ENCODE measurements at places on chromosomes 1 and 21.

- no peak for DNase-seq
Measured at GRCh38 chr1:29639741-29640427, 403.6 kb downstream of the PTPRU start.

DNA sequence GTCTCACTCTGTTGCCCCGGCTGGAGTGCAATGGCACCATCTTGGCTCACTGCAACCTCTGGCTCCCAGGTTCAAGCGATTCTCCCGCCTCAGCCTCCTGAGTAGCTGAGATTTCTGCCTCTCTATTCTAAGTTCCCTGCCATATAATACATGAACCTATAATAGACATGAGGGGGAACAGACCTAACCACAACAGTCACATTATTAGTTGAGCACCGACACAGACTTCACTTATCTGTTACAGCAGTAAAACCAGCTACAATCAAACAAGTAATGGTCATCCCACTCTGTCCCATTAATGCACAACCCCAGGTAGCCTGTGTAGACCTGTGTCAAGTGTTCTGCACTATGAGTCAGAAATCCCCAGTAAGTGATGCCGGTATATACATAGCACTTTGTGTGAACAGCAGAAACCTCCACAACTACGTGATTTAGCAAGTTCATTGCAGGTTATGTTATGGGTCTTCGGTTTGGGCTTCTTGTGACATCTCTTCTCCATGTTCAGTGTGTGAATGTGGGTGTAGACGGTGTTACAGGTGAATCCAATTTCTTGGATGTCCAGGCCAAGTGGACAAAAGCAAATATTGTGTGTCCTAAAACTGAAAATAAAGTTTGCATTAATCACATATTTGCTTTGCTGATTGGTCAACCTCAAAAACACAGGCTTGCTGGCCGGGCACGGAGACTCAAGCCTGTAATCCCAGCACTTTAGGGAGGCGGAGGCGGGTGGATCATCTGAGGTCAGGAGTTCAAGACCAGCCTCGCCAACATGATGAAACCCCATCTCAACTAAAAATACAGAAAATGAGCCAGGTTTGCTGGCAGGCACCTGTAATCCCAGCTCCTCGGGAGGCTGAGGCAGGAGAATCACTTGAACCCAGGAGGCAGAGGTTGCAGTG, 3.6 kb downstream of the MMACHC start:
- no peak for DNase-seq

GRCh38 chr1:44208226-44208625, 5.0 kb upstream of the DMAP1 start:
- DNase-seq, result no peak

DNA sequence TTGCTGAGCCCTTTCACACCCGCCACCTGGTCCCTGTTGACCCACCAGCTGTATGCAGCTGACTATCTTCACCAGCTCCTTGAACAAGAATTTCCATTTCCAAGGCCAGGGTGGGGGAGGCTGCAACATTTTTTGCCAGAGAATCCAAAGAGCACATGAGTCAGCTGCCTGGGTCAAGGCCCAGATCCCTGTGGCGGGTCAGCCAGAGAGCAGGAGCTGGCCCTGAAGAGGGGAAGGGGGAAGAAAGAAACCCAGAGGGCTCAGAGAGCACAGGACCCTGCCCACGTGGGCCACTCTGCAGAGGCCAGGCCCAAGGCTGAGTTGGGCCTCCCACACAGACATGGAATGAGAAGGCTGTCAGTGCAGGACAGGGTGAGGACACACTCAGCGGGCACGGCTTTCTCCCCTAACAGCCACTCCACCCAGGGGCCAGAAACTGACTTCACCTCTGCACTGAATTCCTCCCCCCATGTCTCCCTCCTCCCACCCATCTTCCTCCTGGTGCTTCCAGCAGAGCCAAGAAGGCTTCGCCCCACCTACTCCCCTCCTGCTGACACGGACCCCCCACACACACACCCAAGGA, 28.9 kb downstream of the S100A6 start:
- DNase-seq, result no peak

GRCh38 chr21:36471254-36471723, 8.6 kb downstream of the CLDN14 start:
- DNase-seq, result no peak

DNA sequence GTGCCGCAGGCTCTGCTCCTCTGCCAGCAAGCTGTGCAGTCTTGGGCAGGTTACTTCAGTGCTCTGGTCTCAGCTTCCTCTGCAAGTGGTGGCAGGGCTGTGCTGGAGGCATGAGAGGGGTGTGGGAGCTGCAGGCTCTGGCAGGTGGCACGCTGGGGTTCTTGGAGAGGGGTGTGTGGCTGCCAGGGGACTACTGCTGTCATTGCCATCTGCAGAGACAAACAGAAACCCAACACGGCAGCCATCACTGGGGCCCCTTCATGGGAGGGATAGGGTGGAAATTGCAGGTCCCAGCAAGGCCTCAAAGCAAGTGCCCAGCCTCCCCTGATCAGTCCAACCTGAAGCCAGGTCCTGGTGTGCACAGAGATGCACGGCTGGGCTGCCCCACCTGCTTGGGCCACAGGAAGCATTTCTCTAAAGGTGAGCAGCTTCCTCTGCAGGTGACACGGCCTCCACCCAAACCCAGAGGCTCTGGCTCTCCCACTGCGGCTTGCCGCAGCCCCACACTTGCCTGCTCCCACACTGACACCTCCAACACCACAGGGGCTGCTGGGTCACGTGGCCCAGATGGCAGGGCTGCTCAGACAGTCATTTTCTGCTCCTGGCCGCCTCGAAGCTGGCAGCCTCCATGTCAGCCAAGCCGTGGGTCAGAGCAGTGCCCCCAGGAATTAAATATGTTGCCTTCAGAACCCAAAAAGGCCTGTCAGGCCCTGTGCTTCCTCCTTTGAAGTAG, 4.1 kb upstream of the COL6A2 start:
- no peak for DNase-seq

DNA sequence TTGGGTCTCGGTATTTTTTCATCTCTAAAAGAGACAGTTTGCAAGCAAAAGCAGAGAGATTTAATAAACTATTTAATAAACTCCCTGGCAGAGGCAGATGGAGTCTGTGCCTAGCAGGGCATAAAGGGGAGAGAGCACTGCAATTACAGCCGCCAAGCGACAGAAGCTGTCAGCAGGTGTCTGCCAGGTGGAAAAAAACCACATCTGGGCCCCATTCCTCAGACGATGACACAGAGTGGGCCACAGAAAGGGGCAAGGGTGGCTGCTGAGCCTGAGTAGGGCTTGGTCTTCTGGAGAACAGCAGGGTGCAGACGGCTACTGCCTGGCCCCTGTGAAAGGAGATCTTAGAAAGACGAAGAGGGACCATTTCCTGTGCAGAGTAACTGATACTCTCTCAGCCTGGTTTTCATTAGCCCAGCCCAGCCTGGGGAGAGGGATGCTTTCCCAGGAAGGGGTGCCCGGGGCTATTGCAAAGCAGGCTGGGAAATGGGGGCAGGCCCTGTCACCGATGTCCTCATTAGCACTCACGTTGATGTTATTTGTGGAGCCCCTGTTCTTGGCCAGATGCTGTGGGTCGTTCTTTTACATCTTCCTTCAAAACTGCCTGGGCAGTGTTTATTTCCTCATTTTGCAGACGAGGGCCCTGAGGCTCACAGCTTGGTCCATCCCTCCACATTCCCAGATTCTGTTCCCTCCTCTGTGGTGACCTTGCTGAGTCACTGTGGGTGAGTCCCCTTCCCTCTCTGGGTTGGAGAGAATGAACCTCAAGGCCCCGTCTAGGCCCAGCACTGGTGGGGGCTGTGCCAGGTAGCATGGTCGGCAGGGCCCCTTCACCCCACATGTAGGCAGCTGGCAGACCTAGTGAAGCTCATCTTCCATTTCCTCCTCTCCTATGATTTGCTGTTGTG, 472.7 kb downstream of the PTPRU start:
- DNase-seq, result no peak

DNA sequence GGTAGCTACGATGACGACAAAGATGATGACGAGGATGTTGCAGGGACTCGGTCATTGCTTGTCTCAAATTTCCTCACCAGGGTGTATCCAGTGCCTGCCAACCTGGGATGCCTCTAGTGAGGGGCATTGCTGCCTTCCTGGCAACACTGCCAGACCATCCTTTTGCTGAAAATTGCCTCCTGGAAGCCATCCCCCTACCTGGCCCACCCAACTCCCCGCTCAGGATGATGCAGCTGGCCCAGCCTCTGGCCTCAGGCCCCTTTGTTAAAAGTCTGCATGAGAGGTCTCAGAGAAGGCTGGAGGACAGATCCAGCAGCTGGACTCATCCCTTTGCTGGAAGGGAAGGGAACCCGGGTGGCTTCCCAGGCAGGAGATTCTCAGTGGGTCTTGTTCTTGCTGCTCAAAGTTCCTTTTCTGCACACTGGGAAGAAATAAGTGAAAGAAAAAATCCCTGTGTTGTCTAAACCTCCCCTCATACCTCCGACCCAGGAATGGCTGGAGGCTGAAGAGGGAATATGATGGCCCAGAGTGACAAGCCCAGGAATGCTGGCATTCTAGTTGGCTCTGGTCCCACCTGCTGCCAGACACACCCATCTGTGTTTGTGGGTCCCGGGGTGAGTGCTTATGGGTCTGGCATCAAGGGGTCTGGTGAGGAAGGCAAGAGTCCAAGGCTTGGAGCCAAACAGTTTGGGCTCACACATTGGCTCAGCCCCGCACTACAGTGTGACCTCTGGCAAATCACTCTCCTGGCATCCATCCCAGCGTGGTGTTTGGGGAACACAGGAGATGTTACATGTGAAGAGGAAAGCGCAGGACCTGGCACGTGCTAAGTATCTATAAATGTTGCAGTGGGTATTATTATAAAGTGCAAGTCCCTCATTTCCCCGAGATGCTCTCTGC, 6.7 kb upstream of the FNDC5 start:
- no peak for DNase-seq

GRCh38 chr1:55249646-55250398, 34.7 kb upstream of the USP24 start:
- no peak for DNase-seq

DNA sequence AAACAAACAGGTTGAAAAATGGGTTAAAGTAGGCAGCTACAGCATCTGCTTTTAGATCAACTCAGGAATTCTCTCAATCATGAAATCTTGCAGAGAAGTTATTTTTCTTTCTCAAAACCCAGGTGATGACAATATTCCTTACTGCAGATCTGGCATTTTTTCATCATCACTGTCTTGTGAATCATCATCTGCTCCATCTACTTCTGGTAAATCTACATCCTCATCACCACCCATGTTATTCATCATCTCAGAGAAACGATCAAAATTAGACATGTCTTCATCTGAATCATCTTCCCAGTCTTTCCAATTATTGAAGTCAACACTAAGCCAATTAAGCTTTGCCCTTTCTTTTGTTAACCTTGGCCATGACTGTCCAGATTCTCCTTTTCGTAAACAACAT, 21.8 kb downstream of the GBP2 start:
- DNase-seq, result no peak

GRCh38 chr1:220300442-220301121, 28.3 kb upstream of the RAB3GAP2 start:
- DNase-seq, result peak; percentile 15

DNA sequence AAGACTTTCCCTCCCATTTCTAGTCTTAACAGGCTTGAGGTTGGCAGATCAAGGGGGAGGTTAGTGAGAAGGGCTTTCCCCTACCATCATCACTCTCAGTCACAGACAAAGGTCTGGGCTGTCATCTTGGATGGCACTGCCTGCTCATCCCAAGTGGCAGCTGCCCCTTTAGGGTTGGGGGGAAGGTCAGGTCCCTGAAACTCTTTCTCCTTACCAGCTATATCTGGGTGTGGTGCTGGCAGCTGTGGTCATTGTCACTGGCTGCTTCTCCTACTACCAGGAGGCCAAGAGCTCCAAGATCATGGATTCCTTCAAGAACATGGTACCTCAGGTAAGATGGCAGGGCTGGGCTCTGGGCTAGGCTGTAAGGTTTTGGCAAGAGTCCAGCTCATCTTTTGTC, 8.2 kb downstream of the ATP1A2 start:
- no peak for DNase-seq

DNA sequence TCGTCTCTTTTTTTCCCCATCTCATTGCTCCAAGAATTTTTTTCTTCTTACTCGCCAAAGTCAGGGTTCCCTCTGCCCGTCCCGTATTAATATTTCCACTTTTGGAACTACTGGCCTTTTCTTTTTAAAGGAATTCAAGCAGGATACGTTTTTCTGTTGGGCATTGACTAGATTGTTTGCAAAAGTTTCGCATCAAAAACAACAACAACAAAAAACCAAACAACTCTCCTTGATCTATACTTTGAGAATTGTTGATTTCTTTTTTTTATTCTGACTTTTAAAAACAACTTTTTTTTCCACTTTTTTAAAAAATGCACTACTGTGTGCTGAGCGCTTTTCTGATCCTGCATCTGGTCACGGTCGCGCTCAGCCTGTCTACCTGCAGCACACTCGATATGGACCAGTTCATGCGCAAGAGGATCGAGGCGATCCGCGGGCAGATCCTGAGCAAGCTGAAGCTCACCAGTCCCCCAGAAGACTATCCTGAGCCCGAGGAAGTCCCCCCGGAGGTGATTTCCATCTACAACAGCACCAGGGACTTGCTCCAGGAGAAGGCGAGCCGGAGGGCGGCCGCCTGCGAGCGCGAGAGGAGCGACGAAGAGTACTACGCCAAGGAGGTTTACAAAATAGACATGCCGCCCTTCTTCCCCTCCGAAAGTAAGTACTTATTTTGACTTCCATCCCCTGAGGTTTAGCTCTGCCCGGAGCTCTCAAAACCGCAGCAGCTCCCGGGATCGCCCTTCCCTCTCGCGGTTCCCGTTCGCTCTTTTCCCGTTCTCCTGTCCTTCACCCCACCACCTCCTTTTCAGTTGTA, 1.5 kb downstream of the TGFB2 start:
- peak; percentile 26 for DNase-seq

DNA sequence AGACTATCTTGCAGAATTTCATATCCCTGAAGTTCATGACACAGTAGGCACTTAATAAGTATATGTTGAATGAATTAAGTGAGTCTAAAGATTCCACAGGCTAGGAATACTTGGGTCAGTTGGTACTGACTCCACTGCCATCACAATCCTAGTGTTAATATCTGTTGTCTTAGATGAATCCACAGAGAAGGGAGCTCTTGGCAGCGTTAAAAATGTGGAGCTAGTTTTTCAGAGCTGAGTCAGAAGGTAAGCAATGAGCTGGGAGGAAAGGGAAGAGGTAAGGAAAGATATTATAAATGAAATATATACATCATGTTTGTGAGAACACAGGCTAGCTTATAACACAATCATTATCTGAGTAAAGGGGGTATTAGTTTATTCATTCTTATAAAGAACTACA, 21.8 kb upstream of the GORAB start:
- DNase-seq, result no peak

- no peak for DNase-seq
Measured at GRCh38 chr1:192008281-192008825, 149.9 kb upstream of the RGS18 start.

GRCh38 chr1:55848906-55849305, 633.7 kb upstream of the USP24 start:
- DNase-seq, result no peak

- DNase-seq, result no peak
Measured at GRCh38 chr1:30912224-30912623, 3.7 kb upstream of the SDC3 start.

- no peak for DNase-seq
Measured at GRCh38 chr1:76202670-76203069, 128.1 kb downstream of the ST6GALNAC3 start.

Data from C1 segment of cervical spinal cord (tissue), 14 donors.